Omental fat pad (tissue), 4 donors: ENCODE measurements at places on chromosomes 4 and X. TPM values are rescaled to one million over a fixed set of nuclear protein-coding genes. Genes with fewer than 3 reads are reported as not detected.

DNA sequence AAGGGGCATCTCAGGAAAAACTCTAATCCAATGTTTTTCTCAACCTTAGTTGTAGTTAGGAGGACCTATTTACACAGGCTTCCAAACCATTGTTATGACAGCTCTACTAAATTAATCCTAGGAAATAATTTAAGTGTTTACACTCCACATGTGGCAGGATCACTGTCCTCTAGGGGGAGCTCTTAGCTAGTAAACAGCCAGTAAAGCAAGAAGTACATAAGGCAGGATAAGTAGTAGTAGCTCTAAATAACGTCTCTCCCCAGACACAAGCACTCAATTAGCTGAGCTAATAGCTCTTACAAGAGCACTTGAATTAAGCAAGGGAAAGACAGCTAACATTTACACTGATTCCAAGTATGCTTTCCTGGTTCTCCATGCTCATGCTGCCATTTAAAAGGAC is 37.3 kb downstream of the NUDT11 start:
- no peak for DNase-seq

DNA sequence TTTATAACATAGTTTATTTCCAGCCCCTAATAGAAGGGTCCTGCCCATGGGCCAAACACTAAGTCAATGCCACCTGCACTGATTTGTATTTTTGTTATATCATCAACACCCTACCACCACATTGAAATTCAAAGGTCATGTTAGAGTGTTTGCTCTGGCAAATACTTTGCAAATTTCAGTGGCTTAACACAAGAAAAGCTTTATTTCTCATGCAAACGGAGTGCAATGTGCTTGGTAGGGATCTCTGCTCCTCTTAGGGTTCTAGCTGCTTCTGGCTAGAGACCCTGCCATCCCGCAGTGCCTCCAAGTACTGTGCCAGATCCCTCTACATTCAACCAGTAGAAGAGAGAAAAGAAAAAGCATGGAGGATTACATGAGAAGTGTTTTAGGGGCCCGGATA is 230.8 kb upstream of the TET2 start:
- no peak for DNase-seq

DNA sequence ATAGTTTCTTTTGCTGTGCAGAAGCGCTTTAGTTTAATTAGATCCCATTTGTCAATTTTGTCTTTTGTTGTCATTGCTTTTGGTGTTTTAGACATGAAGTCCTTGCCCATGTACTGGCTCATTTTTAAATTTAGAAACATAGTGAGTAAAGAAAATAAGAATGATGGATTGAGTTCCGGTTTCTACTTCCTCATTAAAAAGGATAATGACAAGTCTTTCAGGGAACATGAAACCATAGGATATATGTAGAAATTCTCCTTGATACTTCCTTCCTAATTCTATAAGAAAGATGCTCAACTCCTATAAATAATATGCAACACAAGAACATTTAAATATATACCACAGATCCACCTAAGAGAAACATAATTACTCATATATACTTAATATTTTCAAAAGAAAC is 240.9 kb downstream of the BANK1 start:
- DNase-seq: no peak

- no peak for DNase-seq
Measured at GRCh38 chr4:13171292-13172057, 312.7 kb downstream of the RAB28 start.

- no peak for DNase-seq
Measured at GRCh38 chrX:110241816-110242215, 76.1 kb downstream of the AMMECR1 start.

DNA sequence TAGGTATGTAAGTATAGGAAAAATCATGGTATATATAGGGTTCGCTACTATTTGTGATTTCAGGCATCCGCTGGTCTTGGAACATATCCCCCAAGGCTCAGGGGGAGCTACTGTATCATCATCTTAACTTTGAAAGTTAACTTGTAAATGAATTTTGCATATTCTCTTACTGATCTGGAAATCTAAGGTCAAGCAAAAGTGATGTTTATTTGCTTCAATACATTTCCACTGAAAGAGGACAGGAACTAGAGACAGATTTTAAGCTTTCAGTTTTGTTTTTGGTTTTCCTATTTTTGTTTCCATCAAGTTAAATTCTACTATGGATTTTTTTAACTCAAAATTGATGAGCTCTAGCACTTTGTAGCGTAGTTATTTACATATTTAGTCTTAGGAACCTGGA is 56.2 kb downstream of the NAF1 start:
- no peak for DNase-seq

- no peak for DNase-seq
Measured at GRCh38 chr4:57061395-57061794, 48.8 kb downstream of the IGFBP7 start.

DNA sequence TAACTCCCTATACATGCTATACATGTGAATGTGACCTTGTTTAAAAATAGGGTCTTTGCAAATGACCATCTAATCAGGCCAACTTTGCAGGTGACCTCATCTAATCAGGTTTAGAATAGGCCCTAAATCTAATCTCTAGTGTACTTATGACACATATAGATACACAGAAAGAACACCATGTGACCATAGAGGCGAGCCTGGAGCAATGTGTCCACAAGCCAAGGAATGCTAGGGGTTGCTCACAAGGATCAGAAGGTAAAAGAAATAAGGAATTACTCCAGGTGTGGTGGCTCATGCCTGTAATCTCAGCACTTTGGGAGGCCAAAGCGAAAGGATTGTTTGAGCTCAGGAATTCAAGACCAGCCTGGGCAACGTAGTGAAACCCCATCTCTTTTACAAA is 9.6 kb upstream of the C4orf36 start:
- no peak for DNase-seq

DNA sequence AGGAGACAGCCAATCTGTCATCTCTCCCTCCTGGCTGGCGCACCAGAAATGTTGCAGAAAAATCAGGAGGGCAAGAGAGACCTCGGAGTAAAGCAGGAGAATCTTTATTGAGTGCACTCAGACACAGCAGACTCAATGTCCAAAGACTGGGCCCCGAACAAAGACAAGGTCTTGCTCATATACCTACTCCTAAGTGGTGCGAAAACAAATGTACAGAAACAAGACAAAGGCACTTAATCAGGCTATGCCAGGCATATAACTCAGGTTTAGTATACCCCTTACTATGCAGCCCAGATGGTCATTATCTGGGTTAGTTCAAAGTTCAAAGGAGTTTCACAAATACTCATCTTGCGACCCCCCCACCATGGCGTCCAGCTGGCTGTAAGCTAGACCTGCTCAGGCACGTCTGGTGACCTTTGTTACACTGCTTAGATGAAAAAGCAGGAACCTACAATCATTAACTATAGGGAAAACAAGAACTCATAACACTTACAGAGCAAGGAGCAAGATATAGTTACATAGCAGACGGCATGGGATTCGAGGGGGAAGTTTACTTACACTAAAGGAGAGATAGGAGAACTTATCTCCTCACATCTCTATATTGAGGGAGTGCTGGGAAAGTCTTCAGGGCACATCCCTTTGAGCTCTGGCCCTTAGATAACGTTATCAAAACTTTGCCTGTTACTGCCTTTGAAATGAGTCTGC is 27.5 kb downstream of the SULT1E1 start:
- DNase-seq: no peak

DNA sequence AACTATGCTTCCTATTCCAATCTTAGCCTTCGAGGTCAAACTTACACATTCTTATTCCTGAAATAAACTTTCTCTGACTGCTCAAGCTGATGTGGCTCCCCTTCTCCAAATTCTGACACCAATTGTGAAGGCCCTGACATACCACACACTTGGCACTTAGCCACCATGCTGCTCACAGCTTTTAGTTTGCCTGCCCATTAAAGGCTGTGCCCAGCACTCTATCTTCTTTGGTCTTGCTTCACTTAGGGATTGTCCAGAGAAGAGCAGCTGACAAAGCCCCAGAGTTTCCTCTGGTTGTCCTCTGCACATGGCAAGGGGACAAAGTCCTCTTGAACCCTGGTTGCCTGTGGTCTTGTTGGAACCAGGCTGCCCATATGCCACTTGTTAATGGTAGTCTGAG is 126.1 kb downstream of the ARHGEF9 start:
- DNase-seq: no peak

DNA sequence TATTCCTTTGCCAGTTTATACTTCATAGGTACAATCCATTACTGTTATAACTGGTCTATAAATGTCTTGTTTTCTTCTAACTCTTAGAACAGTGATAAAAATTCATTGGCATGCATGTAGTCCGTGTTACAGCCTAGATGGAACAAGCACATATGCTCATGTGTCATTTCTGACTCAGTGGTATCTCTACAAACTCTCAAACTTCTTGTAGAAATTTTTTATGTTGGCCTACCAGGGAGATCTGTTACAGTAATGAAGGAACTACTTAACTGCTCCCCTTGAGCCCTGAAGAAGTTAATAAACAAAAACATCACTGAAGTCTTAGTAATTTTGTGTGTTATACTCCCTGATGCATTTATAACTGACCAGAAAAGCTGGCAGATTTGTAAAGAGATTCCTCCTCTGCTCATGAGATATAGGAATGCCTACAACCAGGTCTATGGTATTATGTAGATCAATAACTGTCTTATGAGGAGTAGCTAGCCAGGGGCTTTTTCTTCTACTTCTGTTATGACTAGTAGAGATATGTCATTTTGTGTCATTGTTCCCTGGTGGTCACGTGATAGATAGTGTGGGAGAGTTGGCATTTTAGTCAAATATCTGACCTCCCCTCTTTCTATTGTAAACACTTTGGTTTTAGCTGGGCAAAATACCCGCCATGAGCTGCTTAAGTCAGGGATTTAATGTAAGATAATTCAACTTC is 53.7 kb upstream of the FAAH2 start:
- DNase-seq: no peak

DNA sequence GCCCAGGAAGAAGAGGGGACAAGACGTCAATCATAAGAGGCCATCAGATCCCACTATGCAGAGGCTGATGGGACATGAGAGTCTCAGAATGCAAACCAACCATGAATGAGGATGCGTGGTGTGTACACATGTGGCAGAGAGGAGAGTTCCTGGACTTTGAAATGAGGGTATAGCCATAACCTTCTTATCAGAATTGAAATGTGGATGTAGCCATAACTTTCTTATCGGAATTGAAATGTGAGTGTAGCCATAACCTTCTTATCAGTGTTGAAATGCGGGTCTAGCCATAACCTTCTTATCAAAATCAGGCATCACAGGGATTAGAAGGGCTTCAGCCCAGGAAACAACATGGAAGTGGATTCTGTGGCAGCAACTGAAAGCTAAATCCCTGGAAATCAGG is 415.5 kb upstream of the FAT1 start:
- no peak for DNase-seq

DNA sequence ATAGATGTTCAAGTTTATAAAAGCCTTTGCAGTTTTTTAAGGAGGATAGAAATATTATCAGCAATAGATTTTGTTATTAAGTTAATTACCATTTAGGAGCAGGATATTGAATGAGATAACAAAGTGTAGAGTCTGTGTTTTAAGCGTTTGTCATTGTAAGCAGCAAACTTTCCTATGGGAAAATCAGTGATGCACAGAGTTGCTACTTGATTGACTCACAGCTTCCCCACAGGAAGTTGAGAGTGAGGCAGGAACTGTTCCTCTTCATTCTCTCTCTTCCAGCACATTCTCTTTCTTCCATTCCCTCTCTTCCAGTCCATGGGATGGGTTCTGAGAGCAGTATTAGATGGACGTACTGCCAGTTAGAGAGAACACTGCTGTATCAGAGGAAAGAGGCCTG is 867.7 kb upstream of the AGA start:
- DNase-seq: no peak

- DNase-seq: no peak
Measured at GRCh38 chrX:291411-291901, 10.3 kb downstream of the PLCXD1 start.

DNA sequence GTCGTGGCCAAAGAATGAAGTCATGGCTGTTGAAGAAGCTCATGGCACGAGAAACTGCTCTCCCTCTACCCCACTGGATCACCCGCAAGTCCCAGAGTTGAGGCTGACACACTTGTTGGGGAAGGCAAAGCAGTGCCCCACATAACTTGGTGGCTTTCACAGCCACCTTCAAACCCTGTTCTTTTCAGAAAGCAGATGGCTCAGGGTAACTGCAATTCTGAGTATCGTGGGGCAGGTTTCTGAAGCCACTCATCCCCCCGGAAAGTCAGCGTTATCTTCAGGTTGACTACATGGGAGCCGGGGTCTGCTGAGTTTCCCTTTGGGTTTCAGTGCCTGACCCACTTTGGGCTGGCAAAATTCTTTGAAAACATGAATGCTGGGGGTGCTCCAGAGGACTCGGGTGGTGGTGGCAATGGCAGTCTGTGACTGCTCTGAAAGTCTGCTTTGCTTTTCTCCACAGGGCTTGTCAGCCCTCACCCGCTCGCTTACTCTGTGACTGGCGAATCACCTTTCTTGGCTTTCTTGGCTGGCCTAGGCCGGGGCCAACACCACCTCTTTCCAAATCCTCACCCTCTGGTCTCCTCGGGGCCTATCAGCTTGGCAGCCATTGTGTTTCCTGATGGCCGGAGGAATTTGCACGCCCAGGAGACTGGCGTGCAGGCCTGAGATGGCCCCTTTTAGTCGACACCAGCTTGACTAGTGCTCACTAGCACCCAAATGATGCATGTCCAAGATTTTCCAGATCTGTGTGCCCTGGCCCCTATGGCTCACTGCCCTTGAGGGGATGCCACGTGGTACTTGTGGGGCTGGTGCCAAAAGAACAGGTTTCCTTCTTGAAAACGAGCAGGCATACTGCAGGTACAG is 7.3 kb downstream of the PPP1R3F start:
- DNase-seq: no peak

- no peak for DNase-seq
Measured at GRCh38 chr4:37425857-37426256, 181.3 kb downstream of the NWD2 start.

- DNase-seq: no peak
Measured at GRCh38 chrX:15594371-15594770, 6.4 kb downstream of the ACE2 start.

DNA sequence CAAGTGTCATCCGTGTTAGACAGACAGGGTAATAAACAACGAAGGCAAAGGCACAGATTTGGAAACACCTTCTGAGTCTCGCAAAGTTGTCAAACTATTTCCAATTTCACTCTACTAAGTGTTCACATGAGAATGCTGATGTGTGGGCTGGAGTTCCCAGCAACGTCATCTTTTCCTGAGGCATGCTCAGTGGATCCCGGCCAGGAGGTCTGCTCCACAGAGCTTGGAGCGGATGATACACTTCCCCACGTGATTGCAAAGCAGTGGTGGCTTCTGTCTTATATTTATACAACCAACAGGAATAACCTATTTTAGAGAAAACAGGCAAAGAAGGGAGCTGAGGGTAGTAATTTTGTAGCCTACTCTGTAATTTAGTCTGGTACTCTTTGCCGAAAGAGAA is 40.1 kb upstream of the PDK3 start:
- no peak for DNase-seq

GRCh38 chr4:130576218-130576617 is 1480.3 kb downstream of the C4orf33 start:
- no peak for DNase-seq

GRCh38 chr4:78022517-78022916 is 34.6 kb upstream of the FRAS1 start:
- no peak for DNase-seq

GRCh38 chrX:78693536-78693935 is 34.4 kb upstream of the RTL3 start:
- DNase-seq: no peak

- DNase-seq: no peak
Measured at GRCh38 chr4:103429283-103429682, 231.1 kb upstream of the CENPE start.

The GPC4 gene
- 27.6 TPM for total RNA-seq

The CLDN22 gene
- not detected for total RNA-seq

The HOPX gene
- 2.4 TPM for total RNA-seq

The SPOCK3 gene
- total RNA-seq: not detected

The TIMM8A gene
- 4.3 TPM for total RNA-seq

The USO1 gene
- 68.4 TPM for total RNA-seq

The DSPP gene
- not detected for total RNA-seq
